ENCODE measurements at places on chromosomes 2 and 18.
A peak's percentile ranks its signal among the peaks of the same experiment; 100 is the strongest.

GRCh38 chr2:224646242-224646846, 61.2 kb upstream of the CUL3 start:
- DNase-seq = no peak

DNA sequence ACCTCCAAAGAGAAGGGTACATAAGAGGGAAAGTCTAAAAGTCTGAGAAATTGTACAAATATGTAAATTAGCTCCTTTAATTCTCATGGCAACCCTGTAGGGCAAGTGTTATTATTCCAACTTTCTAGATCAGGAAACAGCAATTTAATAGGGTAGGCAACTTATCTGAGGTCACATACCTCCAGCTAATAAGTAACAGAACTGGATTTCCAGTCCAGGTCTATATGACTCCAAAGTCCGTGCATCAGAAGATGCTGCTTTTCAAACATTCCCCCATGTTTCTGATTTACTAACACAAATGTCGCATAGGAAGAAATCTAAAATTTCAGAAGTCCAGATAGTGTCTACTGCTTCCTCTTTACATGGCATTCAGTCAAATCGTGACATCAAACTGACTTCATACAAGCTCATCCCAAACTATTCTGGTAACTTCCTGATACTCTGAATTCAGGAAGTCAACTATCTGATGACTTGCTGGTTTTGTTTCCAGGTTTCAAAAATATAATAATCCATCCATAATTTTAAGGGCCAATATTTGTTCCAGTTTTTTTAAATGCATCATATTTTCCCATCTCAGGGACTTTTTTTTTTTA, 419.3 kb upstream of the ACVR2A start:
- no peak for DNase-seq

GRCh38 chr18:79948719-79949411, 2.6 kb downstream of the SLC66A2 start:
- DNase-seq = peak; percentile 30

GRCh38 chr2:10242998-10243925, 59.4 kb upstream of the HPCAL1 start:
- DNase-seq = no peak

DNA sequence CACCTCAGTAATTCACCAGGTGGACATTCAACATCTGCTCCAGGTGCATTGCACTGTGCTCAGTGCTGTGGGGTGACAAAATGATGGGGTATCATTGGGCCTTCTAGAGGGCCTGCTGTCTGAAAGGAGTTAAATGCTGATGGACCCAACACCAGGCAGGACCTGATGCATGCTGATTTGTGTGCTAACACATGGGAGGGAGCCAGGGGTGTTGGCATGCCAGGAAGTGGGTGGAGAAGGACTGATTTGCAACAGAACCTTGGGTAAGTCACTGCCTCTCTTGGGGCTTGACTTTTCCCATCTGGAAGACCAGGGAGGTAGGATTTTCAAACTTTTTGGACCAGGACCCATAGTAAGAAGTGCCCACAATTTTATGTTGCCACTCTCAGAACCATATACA, 57.9 kb upstream of the CXCR4 start:
- no peak for DNase-seq

DNA sequence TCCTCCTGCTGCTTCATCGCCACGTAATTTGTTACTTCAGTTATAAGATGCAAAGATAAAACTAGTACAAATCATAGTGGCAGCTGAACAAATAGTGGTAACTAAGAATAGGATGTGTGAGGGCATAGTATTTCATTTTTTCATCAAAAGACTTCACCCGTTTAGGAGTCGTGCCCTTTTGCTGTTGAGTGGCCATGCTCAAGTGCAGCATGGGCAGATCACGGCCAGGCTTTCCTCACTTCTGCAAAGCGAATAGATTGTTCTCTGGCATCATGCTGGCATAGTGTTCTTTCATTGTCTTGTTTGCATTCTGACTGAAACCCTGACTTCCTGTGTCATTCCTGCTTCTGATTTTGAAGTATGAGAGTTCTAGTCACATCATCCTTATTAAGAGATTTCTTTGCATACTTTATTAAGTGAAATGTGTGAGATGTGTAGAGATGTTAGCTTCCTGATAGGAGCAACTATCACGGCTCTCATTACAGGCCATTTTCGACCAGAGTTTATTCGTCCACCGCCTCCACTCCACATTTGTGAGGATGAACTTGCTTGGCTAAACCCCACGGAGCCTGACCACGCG, 11.8 kb downstream of the CNOT11 start:
- no peak for DNase-seq

- DNase-seq = no peak
Observed at GRCh38 chr2:112480530-112481049, 1.4 kb upstream of the TTL start.

DNA sequence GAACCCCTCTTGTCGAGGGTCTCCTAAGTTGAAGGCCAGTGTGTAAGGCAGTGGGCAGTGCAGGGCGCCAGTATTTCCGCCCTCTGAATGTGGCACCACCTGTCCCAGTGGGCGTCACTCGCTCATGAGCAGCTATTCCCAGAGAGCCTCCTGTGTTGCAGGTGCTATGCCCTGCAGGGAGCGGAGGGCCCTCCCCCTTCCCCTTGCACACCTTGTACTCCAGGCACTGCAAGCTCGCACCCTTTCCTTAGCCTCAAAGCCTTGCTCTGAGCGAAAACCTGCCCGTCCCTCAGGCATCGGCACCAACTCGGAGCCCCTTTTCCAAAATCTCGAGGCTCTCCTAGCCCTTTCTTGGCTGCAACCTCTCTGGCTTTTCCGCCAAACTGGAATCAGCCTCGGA, 282.7 kb downstream of the AGAP1 start:
- DNase-seq = peak; percentile 41

DNA sequence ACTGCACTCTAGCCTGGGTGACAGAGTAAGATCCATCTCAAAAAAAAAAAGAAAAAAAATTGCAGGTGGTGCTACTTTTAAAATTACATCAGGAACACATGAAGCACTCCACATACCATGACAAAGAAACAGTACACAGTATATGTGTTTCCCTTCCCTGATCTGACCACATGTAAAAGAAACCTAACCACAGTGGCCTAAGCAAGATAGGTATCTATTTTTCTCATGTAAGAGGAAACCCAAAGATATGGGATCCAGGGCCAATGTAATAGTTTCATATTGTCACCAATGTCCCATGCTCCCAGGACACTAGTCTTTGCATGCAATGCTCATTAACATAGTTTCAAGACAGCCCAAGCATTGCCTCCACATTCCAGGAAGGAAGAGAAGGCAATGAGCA, 99.9 kb downstream of the DYM start:
- no peak for DNase-seq

Measured in islet precursor cell (in vitro differentiated cells).